Heart right ventricle (tissue), 16 donors: ENCODE measurements at places on chromosomes 7 and 10. TPM values are rescaled to one million over a fixed set of nuclear protein-coding genes. Genes with fewer than 3 reads are reported as not detected.

GRCh38 chr7:149722356-149722957 lies 50.9 kb downstream of the ZNF467 start:
- no peak for DNase-seq

- DNase-seq: no peak
These were observed 34.7 kb downstream of the TNRC18 start for GRCh38 chr7:5388905-5389433.

GRCh38 chr7:39199006-39199405 lies 221.3 kb downstream of the POU6F2 start:
- no peak for DNase-seq

GRCh38 chr10:42951486-42952251 lies 125.2 kb upstream of the RET start:
- peak; percentile 70 for DNase-seq

DNA sequence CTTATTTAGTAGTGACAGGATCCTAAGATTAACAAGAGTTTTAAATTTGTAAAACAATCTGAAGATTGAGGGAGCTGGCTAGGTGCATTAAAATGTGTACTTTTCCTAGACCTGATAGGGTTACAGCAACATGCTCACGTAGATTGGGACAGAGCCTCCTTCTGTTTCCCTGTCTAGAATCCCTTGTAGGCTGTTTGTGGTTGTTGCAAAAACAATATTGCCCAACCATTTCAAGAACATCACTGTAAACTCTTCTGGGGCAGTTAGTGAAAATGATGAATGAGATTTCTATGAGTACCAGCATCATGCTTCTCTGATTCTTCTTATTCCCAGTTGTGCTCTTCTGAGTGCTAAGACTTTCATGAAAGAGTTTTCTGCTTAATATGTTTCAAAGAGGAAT lies 14.7 kb upstream of the CPED1 start:
- no peak for DNase-seq

GRCh38 chr10:61941202-61941681 lies 39.7 kb downstream of the ARID5B start:
- DNase-seq: no peak

GRCh38 chr7:23680414-23681405 lies 711 bp downstream of the FAM221A start:
- DNase-seq: peak; percentile 55

GRCh38 chr7:94100723-94101345 lies 96.7 kb upstream of the BET1 start:
- no peak for DNase-seq

DNA sequence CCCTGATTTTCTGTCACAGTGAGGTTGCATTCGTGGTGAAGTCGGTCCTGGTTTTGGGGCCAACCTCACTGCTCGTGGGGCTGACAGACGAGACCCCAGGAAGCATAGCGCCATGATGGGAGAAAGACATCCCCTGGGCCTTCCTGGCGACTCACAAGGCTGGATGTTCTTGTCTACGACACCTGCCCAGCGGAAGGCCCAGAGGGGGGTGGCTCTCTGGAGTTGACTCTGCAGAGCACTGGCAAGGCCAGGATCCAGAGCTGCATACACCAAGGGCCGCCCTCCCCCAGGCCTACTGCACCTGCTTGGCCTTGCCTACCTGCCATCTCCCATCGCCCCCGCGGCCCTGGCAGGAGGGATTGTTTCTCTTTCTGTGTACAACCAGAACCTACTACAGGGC lies 608.9 kb downstream of the PTPRN2 start:
- DNase-seq: no peak

DNA sequence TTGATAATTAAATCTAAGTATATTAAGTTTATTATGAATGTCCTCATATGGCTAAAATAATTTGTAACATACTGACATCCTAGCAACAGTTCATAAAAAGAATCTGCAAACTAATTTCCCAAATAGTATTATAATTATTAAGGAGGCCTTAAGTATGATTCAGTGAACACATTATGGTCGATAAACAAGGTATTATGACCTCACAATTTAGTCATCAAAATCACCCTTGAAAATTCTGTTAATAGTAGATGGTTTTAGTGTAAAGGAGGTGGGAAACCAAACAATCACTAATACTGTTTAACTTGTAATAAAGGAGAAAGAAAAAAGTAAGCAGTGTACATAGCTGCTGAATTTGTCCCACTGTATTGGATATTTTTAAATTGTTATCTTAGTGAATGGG lies 2.1 kb downstream of the ETV1 start:
- no peak for DNase-seq

DNA sequence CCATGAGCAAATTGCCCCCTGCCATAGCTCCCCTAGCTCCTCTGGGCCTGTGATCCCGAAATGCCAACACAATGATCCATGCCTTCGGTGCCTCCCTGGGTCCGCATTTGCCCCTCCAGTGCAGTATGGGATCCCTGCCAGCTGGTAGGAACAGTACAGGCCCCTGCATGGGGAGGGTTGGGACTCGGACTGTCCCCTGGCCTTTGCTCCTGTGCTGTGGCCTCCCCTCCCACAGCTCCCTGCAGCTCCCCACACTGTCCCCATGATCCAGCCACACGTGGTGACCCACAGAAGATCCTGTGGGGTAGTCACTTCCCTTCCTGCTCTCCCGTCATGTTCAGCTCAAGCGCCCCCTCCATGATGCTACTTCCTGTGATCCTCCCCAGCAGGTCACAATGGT lies 140.3 kb downstream of the MAPK8 start:
- DNase-seq: no peak

- DNase-seq: peak; percentile 39
These were observed 635 bp downstream of the ZNF12 start for GRCh38 chr7:6705959-6706665.

GRCh38 chr10:130771491-130771946 lies 540.0 kb downstream of the TCERG1L start:
- no peak for DNase-seq

GRCh38 chr7:66958538-66959350 lies 36.6 kb downstream of the SBDS start:
- no peak for DNase-seq

- no peak for DNase-seq
These were observed 109.2 kb upstream of the TRIM24 start for GRCh38 chr7:138350701-138351357.

DNA sequence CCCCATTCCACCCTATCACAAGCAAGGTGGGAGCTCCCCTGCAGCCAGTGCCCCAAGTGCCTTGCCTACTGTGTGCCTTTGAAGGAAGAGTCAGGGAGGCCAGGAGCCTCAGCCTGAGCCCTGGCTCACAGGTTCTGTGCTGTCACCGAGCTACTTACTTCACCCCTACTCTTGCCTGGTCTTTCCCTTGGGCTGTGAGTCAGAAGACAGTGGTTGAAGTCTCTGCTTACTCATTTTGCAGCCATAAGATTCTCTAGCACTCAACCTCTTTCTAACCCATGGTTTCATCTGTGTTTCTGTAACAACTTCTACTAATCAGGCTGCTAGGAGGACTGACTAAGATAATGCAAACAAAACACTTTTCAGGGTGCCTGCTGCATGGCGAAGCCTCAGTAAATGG lies 114.5 kb downstream of the PLCE1 start:
- DNase-seq: no peak

DNA sequence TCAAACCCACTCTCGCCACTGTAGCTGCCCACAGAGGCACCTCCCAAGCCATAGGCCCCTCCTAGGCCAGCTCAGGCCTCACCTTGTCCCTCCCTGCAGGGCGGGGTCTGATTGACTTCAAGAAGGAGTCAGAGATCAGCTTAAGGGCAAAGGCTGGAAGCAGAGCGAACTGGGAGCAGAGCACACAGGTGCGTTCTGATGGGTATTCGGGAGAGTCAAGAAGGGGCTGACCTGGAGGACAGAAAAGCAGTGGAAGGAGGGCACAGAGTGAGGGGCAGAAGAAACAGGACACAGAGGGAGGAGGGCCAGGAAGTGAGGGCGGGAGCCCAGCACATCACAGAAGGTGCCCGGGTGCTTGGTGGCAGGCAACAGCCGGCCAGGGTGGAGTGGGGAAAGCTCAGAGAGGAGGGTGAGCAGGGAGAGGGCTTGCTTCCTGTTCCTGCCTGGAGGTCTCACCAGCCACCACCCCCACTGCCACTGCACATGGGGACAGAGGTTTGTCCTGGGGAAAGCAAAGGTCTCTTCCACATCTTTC lies at the start of gene AOC1:
TSS of gene AOC1 (plus strand) at position 147 of the 535 bp plus-strand sequence. CDS start 3,954 bp downstream, outside the sequence.
- DNase-seq: no peak

- DNase-seq: no peak
These were observed 71.3 kb downstream of the MYOF start for GRCh38 chr10:93410697-93411348.

DNA sequence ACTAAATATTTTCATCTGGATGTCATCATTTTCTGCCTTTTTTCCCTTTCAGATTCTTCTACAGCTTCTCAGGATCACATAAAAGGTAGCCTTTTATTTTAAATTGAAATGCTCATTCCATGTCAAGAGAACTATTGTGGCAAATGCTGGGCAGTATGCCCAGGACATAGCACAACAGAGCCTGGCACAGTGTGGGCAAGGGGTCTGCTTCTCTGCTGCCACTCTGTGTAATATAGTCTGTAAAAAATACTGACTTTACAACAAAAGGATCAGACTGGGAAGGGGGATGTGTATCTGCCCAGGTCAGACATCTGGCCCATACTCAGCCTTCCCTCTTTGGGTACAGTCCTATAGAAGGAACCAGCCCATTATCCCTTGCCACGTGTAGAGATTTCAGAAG lies 62.7 kb downstream of the CUZD1 start:
- no peak for DNase-seq

DNA sequence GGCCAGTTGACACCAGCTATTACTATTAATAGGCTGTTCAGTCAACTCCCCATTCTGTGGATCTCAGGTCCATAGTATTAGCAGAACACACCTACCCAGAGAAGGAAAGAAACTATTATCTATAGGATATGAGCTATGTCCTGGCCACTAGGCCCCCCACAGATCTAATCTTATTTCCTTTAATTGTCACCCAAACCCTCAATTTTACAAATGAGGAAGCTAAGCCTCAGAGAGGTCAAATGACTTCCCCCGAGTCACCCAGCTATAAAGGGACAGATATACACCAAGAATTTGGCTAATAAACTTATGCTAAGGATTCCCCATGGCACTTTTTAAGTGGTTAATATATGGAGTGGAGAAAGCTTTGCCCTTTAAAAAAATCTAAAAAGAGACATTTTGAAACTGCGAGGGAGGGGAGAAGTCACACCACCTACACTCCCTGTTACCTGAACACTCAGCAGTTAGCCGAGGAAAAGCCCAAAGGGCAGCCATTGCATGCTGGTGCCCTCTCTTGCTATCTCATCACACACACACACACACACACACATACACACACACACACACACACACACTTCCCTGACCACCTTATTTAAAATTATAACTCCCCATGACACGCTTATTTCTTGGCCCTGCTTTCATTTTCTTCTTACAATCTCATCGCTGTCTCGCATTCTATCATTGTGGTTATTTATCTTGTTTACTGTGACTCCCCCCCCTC lies 157.0 kb upstream of the ADO start:
- no peak for DNase-seq

DNA sequence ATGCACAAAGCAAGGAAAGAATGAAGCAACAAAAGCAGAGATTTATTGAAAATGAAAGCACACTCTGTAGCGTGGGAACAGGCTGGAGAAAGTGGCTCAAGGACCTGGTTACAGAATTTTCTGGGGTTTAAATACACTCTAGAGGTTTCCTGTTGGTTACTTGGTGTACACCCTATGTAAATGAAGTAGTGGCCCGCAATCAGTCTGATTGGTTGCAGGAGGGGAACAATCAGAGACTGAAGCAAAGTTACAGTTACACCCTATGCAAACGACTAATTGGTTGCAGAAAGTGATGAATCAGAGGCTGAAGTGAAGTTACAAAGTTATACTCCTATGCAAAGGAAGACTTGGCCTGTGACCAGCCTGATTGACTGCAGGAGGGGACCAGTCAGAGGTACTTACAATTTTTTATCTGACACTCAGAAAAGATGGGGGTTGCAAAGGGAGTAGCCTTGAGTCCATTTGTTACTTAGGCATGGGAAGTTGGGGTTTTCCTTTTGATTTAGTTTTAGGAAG lies 3.6 kb upstream of the MTPN start:
- no peak for DNase-seq

GRCh38 chr7:143507534-143508055 lies 29.9 kb downstream of the TAS2R41 start:
- DNase-seq: no peak

DNA sequence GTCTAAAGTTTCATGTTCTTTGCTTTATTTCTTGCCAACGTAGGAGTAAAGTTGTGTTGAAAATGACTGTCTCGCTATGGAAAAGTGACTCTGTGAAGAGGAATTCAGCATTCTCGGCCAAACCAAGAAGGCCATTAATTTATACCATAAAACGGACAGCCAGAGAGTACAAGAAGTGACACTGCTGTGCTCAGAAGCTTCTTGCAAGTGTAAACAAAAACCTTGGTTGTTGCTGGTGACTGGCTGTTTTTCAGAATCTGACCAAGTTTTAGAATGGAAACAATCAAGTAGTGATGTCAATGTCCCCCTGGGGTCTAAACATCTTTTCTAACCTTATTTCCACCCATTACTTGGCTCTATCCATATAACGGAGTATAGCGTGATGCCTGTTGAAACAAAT lies 201.9 kb downstream of the INHBA start:
- no peak for DNase-seq

GRCh38 chr7:91352091-91352490 lies 87.9 kb downstream of the FZD1 start:
- DNase-seq: no peak

DNA sequence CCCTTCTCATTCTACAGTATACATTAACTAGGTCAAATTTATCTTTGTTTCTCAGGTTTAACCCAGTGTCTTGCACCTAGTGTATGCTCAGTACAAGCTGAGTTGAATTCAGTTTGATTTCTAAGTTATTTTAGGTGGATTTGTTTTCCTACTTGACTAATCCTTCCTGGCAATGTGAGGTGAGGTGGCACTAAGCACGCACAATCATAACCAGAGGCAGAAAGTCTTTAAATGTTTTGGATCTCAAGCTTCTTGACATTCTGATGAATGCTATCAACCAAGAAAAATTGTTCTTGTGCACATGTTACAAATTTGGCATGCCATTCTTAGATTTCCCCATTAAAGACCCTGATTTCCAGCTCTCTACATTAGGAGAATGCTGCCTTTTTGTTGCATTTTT lies 3.2 kb downstream of the BZW2 start:
- DNase-seq: no peak

GRCh38 chr10:43002596-43002995 lies 74.3 kb upstream of the RET start:
- no peak for DNase-seq

DNA sequence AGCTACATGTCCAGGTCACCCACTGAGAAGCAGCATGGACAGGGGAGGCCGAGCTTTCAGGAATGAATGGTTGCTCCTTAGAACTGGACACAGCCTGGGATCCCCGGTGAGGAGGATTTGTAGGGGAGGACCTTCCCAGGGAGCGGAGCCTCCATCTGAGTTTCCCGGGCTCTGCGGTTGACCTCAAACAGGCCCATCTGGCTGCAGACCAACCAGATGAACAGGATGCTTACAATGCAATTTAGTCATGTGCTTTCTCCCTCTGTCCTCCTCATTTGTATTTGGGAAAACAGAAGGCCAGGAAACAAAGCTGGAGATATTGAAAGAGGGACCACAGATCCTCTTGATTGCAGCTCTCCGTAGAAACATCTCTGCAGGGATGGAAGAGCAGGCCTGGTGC lies 104.8 kb downstream of the EMX2 start:
- no peak for DNase-seq

PBLD gene
- total RNA-seq: 7.6 TPM

NRAP gene
- total RNA-seq: 1,647 TPM

AVPI1 gene
- 6.5 TPM for total RNA-seq

LRRD1 gene
- not detected for total RNA-seq

MEPCE gene
- 27.0 TPM for total RNA-seq

FAM20C gene
- 19.0 TPM for total RNA-seq

AOAH gene
- 3.1 TPM for total RNA-seq

SPDYE6 gene
- not detected for total RNA-seq

HSPA12A gene
- 18.1 TPM for total RNA-seq

SHTN1 gene
- 2.5 TPM for total RNA-seq

CLRN3 gene
- not detected for total RNA-seq
